Jurkat, Clone E6-1 (cell line): ENCODE measurements at places on chromosomes 3 and 15.

GRCh38 chr3:194492001-194492400 is 5.2 kb upstream of the ATP13A3 start:
- no peak for DNase-seq

DNA sequence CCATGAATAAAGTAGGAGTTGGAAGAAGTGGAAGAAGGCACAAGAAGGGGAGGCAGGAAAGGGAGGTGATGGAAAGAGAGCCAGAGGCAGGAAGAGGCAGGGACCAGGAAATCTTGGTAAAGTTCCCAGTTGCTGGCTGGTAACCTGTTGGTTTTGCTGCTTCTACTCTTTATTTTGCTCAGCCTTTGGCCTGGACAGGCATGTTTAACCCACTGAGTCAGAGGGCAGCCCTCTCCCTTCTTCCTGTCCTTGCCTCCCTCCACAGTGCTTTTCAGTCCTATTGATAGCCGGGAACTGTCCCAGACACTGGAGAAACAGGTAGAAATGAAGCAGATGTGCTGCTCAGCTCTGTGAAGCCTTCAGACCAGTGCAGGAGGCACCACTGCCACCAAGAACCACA is 43.4 kb upstream of the APEH start:
- DNase-seq: no peak

DNA sequence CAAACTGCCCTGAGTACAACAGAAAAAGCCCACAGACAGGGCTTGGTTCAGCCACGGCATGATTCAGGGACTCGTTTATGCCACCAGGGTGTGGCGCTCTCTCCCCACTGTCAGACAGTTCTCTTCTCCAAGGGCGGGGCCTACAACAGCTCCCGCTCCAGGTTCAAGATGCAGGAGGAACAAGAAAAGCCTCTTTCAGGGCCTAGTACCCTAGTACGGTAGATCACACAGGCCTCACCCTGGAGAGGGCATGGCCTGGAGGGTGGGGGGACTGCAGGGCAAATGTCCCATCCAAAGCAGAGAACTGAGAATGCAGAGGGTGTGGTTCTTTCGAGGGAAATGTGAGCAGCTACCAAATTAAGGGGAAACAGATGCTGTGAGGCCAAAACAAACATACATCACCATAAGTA is 12.0 kb downstream of the MESD start:
- DNase-seq: no peak

DNA sequence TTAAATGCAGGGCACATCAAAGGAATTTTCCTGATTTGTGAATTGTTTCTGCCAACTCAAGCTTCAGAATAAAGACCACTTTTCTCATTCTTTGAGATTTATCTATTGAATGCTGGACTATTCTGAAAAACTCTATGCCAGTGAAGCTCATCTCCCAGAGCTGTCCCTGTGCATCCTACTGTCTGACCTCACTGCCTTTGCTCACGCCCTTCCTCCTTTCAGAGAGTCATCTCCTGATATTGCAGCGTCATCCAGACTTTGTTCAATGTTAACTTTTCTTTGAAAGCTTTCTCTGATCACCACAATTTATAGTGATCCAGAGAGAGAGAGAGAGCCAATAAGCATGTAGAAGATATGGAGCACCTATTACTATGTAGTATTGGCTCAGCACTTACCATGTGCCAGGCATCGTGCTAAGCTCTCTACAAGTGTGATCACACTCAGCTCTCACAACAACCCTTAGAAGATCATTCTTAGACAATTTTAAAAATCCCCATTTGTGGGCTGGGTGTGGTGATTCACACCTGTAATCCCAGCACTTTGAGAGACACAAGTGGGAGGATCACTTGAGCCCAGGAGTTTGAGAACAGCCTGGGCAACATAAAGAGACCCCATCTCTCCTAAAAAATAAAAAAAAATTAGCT is 30.2 kb upstream of the TLE3 start:
- DNase-seq: no peak

GRCh38 chr15:31271224-31271635 is 55.4 kb upstream of the KLF13 start:
- DNase-seq: no peak

DNA sequence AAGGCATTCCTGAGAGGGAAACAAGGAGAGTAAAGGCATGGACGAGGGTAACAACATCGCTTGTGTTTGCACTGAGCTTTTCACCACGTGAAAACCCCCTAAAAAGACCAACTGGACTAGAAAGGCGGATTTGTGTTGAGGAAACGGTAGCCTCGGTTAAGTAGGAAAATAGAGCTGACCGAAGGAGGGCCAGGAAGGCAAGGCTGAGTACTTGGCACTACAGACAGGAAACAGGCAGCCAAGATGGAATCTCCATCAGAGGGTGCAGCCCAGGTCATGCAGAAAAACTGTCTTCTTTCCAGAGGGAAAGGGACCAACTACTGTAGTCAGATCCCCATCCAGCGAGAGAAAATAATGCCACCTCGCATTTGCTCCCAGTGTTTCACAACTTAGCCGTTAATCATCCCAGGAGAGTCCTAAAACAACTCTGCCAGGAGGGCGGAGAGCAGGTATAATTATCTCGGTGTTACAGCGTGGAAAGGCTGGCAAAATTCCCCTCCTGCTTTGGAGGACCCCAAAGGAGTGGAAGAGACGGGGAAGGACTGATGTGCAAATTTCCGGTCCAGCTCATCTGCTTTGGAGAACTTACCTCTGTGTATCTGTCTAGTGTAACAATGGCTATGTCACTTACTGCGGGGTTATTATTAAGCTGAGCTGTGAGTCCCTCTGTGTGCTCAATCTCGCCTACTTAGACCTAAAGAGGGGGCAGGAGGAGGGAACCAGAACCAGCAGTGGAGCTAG is 77.2 kb downstream of the MYO1E start:
- DNase-seq: no peak

DNA sequence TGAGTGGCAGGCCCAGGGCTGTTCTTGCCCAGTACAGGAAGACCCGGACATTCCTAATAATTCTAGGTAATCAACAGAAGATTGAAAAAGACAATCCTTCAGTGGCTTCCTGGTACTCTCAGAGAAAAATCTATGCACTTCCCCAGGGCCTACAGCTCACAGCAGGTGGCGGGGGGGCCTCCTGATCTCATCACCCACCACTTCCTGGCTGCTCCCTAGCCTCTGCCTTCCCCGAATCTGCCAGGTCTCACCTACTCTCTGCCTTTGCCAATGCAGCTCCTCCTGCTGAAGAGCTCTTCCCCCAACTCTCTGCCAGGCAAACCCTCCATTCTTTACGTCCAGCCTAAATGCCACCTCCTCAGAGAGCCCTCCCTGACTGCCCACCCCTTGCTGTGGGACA is 37.5 kb downstream of the EHD4 start:
- peak; percentile 77 for DNase-seq

- no peak for DNase-seq
These were observed 19.4 kb downstream of the CDCP1 start for GRCh38 chr3:45126730-45127129.

GRCh38 chr3:16430717-16431630 is 82.5 kb downstream of the RFTN1 start:
- DNase-seq: no peak

DNA sequence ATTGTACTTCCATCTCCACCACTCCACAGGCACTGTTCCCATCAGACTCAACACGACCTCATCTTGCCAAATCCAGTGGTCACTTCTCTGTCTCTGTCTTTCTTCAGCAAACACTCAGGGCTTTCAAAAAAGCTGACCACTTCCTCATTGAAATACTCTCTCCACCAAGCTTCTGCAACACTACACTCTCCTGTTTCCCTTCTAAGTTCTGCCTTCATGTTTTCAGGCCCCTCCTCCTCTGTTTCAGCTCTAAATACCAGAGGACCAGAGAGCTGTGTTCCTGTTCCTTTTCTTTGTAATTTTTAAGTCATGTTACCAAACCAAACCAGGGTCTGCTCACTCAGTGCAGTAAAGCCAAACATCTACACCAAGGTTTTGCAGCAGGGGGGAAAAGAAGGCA is 33.8 kb upstream of the ACP3 start:
- DNase-seq: no peak

- no peak for DNase-seq
These were observed 33.2 kb downstream of the OXNAD1 start for GRCh38 chr3:16297997-16298885.

DNA sequence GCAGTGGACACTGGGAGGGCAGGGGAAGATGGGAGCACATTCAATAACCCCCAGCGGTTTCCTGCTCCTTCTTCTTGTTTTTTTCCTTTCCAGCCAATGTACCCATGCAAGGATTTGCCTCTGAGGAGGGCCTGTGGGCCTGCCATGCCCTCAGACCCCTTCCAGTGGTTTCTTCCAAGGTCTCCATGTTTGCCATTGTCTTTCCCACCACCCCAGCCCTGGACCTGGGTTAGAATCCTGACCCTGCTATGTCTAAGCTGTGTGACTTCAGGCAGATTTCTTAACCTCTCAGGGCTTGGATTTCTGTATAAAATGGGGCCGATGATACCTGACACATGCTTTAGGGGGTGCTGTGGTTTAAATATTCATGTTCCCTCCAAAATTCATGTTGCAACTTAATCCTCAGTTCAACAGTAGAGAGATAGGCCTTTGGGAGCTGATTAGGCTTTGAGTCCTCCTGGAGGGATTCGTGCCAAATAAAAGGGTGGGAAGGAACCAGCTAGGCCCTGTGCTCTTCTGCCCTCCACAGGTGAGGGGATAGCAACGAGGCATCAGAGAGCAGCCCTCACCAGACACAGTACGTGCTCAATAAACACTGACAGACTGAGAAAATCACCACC is 46.3 kb upstream of the FLNB start:
- DNase-seq: peak; percentile 58

GRCh38 chr15:40790718-40791117 is 16.2 kb upstream of the ZFYVE19 start:
- no peak for DNase-seq

DNA sequence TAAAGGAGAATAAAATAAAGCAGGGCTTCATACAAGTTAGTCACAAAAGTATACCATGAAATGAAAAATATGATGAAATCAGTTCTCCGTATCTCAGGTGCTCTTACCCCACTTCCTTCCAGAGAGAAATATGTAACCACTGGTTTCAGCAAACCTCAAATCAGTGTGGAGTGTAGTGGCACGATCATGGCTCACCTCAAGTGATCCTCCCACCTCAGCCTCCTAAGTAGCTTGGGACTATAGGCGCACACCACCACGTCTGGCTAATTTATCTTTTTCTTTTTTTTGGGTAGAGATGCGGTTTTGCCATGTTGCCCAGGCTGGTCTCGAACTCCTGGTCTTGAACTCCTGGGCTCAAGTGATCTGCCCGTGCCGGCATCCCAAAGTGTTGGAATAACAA is 24.2 kb downstream of the DENND4A start:
- DNase-seq: peak; percentile 37

DNA sequence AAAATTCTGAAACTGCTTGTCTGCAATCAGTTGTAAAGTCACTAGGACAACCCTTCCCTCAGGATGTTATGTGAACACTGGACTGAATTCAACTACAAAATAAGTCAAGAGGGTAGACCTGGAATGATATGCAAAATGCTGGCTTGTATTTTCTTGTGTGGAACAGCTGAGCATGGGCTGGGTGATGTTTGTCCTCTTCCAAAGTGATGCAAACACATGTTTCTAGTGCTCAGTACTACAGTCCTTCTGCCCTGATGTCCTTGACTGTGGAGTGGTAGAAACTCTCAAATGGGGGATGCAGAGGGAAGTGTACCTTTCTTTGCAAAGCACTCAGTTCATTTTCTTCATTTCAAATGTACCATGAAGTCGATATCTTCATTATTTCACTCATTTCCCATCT is 258.6 kb downstream of the THSD4 start:
- DNase-seq: no peak

DNA sequence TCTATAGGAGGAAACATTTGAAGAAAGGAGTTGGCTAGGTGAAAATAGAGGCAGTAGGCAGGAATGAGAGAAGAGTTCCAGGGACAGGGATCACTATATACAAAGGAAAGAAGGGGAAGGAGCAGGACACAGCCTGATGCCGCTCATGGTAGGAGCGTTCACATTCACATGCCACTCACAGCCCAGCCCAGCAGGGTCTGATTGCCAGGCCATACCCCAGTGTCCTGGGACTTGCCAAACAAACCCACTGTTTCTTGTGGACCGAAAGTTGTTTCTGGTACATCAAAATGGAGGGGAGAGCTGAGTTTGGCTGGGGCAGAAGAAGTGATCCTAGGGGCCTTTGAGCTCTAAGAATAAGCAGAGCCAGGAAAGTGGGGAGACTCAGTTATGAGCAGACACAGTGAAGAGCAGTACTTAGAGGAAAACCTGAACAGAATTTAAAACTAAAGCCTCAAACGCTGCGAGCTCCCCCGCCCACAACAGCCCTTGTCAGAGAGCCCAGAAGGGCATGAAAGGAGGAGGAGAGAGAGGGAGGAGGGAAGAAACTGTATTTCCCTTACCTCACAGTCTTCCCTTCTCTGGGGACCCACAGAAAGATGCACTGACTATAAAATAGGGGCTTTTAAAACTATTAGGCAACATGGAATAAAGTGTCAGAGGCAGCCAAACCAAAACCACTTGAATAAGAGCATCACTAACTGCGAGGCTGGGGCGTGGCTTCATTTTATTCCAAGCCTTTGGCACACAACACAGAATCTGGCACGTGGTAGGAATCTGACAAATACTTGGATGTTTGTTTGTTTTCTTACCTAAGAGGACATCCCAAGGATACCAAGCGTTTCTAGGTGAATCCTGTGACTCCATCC is 129.0 kb downstream of the RPL22L1 start:
- no peak for DNase-seq

DNA sequence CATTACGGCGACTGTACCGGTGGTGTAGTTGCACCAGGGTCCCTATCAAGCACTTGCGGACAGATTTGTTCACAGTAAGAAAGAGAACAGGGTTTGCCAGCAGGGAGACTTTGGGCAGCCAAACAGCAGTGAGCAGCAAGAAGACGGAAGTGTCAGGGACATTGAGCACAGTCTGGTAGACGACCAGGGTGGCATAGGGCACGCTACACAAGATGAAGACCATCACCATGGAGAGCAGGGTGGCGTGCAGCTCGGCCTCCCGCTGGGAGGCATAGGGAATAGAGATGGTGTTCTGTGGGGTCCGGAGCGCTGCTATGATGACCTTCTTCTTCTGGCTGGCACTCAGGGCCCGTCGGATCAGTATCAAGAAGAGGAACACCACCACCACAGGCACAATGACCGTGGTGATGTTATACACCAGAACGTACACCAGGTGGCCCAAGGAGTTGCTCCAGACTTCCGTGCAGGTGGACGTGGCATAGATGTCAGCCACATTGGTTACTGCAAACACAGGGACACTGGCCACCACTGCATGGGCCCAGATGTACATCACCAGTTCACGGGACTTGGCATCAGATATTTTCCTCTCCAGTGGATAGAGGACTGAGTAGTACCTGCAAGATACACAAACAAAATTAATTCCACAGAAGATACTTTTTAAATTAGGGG is 19.1 kb upstream of the FSIP1 start:
- peak; percentile 23 for DNase-seq
